ENCODE measurements at places on chromosomes 1 and 21.

- DNase-seq = no peak
These were observed 7.0 kb downstream of the GPA33 start for GRCh38 chr1:167083066-167083665.

DNA sequence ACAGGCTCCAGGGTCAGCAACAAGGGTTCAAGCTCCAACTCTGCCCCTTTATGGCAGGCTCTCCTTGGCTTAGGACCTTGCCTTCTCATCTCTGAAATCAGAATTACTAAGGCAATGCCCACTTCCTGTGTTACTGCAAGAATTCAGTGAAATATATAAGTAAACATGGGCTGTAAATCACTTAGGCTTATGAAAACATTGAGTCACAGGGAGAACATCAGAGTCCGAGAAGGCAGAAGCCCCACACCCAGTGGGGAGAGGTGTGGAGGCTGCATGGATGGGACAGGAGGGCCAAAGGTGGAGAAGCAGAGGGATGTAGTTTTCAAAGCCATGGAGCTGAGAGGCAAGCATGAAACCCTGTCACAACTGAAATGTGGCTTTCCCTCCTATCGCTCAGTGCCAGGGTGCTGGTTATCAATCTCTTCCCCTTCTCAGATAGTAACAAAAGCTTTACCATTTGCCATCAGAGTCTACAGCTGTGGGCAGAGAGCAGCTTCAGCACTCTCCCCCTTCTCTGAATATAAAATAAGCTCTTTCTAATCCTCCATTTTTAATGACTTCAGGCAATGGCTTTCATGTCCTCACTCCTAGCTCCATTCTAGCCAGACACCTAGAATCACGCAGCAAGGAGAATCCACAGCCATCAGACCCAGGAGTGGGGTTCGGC lies 3.4 kb downstream of the RGS8 start:
- no peak for DNase-seq

GRCh38 chr1:57696904-57697303 lies 273.0 kb upstream of the DAB1 start:
- DNase-seq = no peak

- no peak for DNase-seq
These were observed 39.7 kb downstream of the EIF2B3 start for GRCh38 chr1:44946725-44947062.

DNA sequence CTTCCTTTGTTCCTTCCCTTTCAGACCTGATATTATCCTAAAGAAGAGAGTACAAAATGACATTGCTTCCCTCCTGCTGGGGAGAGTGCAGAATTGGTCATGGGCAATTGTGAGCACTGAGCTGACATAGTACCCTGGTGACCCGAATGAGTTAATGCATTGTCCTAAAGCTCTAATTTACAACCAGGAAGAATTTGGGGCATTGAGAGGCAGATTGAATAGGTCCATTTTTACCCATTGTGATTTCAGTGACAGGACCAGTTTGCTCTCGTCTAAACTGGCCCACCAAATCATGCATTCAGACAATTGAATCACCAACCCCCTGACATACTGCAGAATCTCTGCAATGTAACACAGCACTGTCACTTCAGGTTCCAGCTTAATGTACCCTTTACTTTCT lies 497.4 kb downstream of the DPYD start:
- no peak for DNase-seq

GRCh38 chr21:29819675-29820326 lies 120.0 kb downstream of the GRIK1 start:
- DNase-seq = no peak

DNA sequence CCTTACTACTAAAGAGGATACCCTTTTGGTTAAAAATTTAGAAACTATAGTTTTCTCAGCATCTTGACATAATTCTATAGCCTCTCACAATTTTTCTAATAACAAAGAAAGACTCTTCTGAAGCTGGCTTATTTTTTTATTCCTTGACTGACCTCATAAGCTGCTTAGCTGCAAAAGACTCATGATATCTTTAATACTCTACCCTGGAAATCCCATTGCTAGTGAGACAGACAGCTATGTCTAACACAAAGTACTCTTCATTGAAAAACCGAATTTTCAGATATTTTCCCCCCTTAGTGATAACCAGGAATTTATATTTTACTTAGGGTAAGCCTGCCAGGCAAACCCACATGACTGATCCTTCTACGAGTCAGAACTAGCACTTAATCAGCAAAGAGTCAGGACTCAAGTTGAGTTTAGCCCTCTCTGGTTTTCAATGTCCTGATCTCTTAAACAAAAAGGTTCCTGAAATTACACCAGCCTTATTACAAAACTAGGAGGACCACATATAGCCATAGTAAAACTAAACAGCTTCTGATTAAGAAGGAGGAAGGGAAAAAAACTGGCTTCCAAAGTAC lies 56.9 kb downstream of the ENAH start:
- no peak for DNase-seq

DNA sequence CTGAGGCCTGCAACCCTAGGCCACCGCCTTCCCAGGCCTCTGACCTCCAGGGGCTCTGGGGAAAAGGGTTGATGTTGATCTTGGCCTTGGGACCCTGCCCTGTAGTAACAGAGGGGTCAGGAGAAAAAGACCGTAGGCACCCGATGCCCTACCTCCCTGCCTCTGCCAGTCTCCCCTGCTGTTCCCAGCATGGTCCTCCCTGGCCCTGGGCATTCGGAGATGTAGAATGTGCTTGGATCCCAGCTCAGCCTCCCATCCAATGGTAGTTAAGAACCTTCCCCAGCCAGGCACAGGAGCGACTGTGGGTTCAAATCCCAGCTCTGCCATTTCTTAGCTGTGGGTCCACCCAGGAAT lies 72.0 kb upstream of the TARDBP start:
- no peak for DNase-seq

DNA sequence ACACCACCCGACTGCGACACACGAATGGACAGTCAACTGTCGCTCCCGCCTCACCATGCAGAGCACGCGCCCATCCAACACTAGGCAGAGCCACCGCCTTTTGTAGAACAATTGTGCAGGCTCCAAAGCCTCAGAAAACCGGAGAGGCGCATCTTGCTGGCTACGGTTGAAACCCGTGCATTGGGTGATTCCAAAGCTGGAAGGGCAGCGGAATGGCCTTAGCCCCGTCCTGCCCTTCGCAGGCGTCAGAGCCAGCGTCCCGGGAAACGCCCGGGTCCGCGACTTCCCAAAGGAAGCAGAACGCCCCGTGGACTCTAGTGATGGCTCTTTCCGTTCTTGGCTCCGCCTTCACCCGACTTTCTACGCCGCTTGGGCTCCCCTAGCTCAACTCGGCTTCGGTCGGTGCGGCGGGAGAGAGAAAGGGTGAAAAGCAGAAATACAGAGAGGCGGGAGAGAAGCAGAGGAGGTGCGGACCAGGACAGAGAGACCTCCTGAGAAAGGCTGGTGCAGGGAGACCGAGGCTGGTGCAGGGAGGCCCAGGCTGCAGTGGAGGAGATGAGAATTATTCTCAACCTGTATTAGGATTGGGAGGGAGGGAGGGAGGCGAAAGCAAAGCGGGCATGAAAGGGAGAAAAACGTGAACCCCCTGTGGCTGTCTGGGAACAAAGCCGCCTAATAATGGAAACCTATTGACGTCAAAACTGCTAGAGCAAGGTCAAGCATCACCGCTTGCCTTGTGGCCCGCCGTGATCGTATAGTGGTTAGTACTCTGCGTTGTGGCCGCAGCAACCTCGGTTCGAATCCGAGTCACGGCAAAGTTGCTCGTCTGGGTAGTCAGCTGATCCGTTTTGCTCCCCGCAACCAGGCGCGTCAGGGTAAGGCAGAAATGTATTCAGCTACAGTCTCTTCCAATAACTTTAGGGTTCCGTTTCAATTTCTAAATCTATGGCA lies 99.5 kb downstream of the PRKAB2 start:
- DNase-seq = no peak

GRCh38 chr1:220003015-220003414 lies 43.3 kb downstream of the EPRS1 start:
- no peak for DNase-seq

DNA sequence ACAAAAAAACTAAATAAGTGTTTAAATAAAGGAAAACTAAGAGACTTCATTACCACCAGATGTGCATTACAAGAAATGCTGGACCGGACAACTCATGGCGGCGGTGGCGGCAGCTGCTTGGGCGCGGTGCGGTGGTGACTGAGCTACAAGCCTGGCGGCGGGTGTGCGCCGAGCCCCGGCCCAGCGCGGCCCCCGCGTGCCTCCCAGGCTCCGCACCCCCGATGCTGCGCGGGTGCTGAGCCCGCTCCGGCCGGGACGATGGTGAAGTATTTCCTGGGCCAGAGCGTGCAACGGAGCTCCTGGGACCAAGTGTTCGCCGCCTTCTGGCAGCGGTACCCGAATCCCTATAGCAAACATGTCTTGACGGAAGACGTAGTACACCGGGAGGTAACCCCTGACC lies 52.2 kb upstream of the RCOR3 start:
- no peak for DNase-seq

GRCh38 chr1:230994860-230995259 lies 16.0 kb downstream of the ARV1 start:
- DNase-seq = no peak

DNA sequence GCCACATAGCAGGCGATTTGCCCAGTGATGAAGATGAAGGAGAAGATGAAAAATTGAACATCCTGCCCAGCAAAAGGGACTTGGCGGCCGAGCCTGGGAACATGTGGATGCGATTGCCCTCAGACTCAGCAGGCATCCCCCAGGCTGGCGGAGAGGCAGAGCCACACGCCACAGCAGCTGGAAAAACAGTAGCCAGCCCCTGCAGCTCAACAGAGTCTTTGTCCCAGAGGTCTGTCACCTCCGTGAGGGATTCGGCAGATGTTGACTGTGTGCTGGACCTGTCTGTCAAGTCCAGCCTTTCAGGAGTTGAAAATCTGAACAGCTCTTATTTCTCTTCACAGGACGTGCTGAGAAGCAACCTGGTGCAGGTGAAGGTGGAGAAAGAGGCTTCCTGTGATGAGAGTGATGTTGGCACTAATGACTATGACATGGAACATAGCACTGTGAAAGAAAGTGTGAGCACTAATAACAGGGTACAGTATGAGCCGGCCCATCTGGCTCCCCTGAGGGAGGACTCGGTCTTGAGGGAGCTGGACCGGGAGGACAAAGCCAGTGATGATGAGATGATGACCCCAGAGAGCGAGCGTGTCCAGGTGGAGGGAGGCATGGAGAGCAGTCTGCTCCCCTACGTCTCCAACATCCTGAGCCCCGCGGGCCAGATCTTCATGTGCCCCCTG lies 3.3 kb downstream of the ZBTB18 start:
- no peak for DNase-seq

DNA sequence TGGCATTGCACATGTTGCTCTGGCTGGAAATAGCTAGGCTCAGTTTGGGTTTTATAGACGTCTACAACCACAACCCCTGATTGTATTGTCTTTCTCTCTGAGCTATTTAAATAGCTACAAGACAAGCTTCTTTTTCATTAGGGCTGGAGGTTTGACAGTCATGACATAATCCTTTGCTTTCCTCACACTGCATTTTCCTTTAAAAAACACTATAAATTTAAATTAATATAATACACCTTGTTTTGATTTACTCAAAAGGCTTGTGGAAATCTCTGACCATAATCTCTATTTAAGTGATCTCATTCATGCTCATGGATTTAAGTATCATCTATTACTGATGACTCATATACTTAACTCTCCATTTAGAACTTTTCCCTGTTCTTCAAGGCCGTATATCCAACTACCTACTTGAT lies 50.4 kb upstream of the PTGFR start:
- DNase-seq = no peak

DNA sequence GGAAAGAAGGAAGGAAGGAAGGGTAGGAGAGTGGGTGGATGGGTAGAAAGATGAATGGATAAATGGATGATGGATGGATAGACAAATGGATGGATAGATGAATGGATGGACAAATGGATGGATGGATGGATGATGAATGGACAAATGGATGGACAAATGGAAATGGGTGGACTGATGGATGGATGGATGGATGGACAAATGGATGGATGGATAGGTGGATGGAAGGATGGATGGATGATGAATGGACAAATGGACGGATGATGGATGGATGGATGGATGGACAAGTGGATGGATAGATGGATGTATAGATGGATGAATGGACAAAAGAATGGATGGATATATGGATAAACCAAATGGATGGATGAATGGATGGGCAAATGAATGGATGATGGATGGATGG lies 30.5 kb downstream of the CHD5 start:
- DNase-seq = no peak

DNA sequence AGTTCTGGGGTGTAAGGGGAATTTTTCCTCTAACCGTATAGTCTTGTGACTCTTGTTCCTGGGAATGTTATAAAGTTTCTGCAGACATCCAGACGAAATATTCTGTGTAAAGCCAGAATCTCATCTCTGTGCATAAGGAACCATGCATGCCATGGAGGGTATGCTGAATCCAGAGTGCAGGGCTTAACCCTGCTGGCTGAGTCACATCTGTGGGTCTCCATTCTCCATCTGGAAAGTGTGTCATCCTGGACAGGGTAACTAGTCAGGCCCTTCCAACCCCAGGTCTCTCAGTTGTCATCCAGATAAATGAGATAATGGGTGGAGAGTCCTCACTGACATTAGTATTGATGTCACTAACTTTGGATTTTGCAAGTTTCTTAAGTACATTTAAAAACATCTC lies 48.8 kb downstream of the ATP5PO start:
- no peak for DNase-seq

GRCh38 chr1:172429331-172430127 lies 9.0 kb downstream of the C1orf105 start:
- DNase-seq = no peak

DNA sequence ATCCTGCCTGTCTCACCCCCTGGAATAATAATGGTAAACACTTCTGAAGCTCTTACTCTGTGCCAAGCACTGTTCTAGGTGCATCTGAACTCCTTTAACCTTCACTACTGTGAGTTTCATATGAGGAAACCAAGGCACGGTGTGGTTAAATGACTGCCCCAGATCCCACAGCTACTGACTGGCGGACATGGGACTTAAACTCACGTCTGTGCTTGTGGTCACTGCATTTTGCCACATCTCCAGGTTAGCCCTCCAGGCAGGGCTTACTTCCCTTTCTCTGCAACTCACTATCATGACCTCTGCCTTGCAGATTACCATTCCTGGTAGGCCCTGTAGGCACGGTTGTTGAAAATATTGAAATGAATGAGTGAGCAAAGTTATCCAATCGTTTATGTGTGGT lies 83.4 kb downstream of the ADSS2 start:
- DNase-seq = no peak

DNA sequence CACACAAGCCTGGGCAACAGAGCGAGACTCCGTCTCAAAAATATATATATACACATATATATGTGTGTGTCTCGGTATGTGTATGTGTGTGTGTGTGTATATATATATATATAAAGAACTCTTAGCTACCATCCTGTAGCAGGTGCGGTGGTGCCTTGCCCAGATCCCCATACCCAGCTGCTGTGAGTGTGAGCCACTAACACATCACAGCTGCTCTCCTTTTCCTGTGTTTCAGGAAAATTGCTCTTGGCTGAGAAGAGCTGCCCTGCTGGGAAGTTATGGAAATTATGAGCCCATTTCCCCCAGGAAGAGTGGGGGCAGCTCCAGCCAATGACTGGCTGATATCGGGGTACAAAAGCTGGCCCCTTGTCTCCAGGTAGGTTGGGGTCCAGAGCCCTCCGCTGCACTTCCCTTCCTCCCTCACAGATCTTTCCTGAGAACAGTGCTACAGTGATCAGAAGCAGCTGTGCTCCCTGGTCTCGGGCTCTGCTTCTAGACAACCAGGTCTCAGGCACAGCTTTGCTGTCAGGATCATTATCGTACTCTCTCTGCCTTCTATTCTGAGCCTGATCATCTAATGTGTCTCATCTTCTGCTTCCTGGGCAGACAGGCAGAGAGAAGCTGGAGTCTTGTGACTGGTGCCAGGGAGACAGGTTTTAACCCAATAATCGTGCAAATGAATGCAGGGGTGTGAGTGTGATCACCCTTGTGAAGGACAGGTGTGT lies 109.6 kb upstream of the ZNF678 start:
- no peak for DNase-seq
